Stimulated activated CD4-positive, alpha-beta T cell treated with anti-CD3 and anti-CD28 coated beads, Interleukin-15, amount 100 ng/mL, for 24 hours (primary cell): ENCODE measurements at places on chromosomes 3 and 15.

GRCh38 chr15:77983708-77984445 is 93.6 kb downstream of the TBC1D2B start:
- no peak for DNase-seq

- no peak for DNase-seq
Measured at GRCh38 chr15:63532307-63532744, 27.9 kb downstream of the USP3 start.

- DNase-seq, result no peak
Measured at GRCh38 chr3:13767896-13768295, 112.0 kb downstream of the WNT7A start.

DNA sequence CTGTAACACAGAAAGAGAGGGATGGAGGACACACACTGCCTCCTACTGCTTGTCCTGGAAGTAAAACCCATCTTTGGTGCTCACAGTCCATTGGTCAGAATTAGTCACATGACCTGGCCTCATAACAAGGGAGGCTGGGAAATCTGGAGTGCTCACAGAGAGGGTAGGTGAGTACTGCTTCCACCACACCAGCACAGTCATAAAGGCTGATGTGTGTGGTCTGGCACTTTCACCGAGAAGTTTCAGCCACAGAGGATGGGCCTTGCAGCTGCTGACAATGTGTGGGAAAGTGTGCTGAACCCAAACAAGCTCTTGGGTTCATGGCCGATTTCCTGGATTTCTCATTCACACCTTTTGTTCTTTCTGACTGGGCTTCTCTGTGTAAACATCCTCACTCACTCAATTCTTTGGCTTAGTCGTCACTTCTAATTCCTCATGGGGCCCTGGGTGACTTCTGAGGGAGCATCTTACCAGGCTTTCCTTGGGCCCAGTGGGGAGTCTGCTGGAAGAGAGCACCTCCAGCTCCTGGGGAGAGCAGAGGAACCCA is 100.7 kb downstream of the ASB7 start:
- DNase-seq, result peak; percentile 59

- DNase-seq, result no peak
Measured at GRCh38 chr15:73940061-73940981, 14.1 kb downstream of the LOXL1 start.

DNA sequence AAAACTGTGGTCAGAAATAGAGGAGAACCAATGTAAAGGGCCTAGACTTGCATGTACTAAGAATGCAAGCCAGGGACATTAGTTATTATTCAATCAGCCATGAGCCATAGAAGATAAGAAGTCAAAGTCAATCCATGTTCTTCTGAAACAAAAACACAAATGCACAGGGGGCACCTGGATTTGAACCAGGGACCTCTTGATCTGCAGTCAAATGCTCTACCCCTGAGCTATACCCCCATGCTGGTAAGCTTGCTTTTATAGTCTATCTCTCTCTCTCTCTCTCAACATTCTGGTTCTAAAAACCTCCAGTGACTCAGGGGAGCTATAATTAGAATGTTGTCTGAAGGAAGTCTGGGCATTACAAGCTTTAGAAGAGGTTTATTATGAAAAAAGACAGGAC is 85.6 kb upstream of the ACP3 start:
- no peak for DNase-seq

- no peak for DNase-seq
Measured at GRCh38 chr15:55742927-55743728, at the start of gene PRTG. Gene PRTG, minus strand, starts transcription at chr15:55743152. Its CDS starts 221 bp downstream, at chr15:55742931.

DNA sequence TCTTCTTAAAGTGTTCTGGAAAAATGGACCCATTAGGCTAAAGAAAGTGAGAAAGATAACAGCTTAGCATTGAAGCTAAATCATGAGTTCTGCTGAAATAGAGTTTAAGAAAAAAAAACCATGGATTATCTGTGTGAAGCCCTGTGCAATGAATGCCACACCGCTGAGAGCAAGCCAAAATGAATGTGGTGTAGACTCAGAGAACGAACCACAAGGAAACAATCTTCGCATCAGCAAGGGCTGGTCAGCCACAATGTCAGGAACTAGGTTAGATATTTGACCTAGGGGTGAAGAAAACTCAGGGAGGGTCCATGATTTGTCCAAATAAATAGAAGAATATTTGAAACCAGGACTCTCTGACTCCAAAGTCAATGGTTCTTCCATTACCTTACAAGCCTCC is 91.4 kb upstream of the MEX3B start:
- no peak for DNase-seq

DNA sequence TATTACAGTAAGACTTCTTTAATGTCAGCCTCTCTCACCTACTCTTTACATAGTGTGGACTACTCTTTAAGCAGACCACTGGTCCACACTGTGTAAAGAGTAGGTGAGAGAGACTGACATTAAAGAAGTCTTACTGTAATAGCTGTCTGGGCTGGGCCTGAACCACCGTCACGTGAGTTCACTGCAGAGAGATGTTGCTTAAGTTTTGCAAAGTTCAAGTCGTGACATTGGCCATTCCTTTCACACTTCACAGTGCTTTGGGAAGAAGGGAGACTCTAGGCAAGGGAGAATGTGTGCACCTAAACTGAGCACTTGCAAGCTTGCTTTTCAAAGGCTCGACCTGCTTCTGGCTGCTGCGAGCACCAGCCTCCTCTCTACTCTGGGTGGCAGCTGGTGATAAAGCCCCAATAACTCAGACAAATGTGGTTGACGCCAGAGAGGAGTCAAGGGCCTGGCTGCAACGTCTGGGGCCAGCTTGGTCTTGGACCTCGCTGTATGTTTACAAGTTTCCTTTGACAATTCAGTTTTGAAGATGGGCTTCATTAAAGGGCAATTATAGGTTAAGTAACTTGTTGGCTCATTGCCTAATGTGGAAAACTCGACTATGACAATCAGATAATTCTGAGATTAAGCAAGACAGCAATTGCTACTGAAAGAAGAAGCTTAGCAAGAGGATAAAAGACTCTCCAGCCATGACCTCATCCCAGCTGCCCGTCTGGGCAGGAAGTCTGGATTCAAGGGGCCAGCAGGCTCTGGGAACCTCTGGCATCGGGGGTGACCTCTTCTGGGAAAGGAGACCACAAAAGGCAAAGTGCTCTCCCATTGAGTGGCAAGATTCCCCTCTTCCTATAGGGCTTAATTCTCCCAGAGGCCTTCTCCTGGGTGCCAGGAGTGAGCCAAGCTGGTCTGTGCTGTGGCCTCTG is 242.1 kb upstream of the TLE3 start:
- DNase-seq, result no peak

GRCh38 chr3:127565711-127566110 is 24.8 kb downstream of the TPRA1 start:
- DNase-seq, result no peak

- peak; percentile 6 for DNase-seq
Measured at GRCh38 chr3:2099028-2099671, 484 bp downstream of the CNTN4 start.

DNA sequence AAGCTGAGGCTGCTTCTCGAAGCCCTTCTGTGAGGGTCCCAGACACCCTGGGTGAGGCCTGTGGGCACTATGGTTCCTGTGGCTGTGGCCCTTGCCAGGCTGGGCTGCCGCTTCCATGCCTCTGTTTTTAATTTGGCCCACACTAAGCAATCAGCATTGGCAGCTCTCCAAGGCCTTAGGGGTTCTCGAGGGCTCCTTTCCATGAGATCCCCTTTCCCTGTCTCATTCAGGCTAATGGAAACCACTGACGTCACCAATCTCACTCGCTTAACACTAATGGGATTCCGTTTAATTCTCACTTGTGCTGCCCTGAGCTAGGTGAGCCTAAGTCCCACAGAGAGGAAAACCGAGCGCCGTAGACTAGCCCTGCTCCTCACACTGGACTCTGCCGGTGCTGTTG is 60.2 kb upstream of the RAB6B start:
- no peak for DNase-seq

GRCh38 chr3:8313560-8314267 is 187.9 kb upstream of the LMCD1 start:
- no peak for DNase-seq

- DNase-seq, result no peak
Measured at GRCh38 chr3:134339331-134339730, 34.9 kb downstream of the AMOTL2 start.

DNA sequence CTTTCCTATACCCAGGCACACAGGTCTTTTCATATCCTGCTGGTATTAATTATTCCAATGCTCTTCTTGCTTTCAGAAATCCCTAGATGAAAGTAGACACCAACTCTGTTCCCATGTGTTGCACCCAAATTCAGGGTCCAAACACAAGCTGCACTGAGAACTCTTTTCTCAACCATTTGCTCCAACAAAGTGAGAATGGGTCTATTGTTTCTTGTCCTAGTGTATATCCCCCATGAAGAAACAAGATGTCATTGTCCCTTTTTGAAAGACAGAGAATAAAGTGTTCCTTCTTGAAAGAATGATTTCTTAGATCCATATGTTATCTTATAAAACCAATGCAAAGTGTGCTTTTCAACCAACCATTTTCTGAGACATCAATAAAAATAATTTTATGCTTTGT is 353.7 kb downstream of the CNTN6 start:
- no peak for DNase-seq

DNA sequence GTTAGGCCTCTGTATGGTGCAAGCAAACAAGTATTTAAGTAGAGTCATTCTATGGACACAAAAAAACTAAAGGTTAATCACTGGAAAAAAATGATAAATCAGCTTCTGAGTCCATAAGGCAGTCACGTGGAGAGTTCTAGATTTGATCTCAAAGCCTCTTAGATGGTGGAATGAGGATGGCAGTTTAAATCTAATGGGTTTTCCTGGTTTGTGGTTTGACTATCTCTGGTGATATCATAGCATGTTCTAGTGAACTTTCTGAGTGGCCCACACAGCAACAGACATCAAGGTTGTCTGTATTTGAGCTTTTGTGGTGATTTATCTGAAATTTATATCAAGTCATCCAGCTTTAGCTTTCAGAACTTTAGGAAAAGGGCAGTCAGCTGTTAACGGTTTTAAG is 52.4 kb downstream of the ILDR1 start:
- no peak for DNase-seq

DNA sequence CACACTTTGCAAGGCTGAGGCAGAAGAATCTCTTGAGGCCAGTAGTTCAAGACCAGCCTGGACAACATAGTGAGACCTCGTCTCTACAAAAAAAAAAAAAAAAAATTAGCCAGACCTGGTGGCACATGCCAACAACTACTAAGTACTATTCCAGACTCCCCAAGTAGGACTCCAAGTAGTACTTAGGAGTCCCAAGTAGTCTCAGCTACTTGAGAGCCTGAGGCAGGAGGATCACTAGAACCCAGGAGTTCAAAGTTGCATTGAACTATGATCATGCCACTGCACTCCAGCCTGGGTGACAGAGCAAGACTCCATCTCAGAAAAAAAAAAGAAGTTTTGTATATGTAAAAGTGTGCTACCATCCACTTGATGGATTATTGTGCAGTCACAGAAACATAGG is 486.6 kb downstream of the SOX2 start:
- no peak for DNase-seq

DNA sequence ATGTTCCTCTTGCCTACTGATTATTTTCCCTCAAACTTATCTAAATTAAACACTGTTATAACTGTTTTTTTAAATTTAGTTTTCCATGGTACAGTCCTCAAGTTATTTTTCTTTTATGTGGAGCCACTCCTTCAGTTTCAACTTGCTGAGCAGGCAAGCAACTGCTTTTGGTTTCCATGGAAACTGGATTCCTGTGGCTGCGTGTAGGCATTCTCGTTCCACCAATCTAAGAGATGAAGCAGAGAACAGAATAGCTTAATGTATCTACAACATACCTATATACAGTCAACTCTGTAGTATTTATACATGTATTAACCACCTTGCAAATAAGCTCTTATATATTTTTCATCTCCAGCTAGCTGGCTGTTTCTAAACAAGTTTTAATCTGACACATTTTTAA is 25.8 kb upstream of the ANXA2 start:
- peak; percentile 9 for DNase-seq

- no peak for DNase-seq
Measured at GRCh38 chr15:92502336-92502735, 108.7 kb downstream of the ST8SIA2 start.

GRCh38 chr15:63256433-63257274 is 20.8 kb upstream of the APH1B start:
- DNase-seq, result no peak

GRCh38 chr3:513301-513700 is 316.7 kb downstream of the CHL1 start:
- DNase-seq, result no peak

DNA sequence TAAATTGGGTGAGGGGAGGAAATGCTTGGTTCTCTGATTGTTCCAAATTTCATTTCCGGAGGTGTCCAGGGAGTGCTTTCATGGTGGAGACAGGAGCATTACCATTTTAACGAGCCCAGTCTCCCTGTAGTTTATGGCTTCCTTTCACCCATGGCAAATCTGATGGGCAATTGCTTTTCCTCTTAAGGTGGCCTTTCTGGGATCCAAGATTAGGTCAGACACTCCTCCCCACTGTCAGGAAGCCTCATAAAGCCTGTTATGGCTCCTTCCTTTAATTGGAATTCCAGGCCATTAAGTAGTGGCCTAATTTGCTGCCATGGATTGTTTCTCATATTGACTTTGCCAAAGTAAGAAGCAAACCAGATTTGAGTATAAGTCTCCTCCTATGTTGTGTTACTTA is 157.8 kb downstream of the PDCD6IP start:
- DNase-seq, result no peak

DNA sequence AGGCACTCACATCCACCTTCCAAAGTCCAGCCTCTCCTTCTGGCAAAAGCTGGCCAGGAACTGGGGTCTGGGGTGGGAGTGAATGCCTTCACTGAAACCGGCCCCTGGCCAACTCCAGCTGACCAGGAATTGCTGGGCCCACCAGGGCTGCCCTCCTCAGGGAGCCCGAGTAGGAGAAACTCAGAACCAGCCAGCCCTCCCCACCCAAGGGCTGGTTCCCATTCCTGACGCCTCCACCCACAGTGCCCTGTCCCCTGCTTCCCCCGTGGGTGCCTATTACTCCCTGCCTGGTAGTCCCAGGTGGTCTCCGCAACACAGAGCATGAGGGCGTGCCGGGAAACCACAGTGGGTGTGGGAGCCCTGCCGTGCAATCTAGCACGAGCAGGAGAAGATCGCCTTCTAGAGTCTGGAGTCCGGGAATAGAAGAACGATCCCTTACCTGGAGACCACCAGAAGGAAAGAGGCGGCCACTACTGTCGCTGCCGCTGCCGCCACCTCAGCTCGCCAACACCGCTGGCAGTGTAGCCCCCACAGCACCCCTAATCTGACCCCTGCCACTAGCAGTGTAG is 178.8 kb downstream of the POTEB3 start:
- no peak for DNase-seq

- no peak for DNase-seq
Measured at GRCh38 chr3:23659840-23660430, 145.8 kb upstream of the UBE2E1 start.

DNA sequence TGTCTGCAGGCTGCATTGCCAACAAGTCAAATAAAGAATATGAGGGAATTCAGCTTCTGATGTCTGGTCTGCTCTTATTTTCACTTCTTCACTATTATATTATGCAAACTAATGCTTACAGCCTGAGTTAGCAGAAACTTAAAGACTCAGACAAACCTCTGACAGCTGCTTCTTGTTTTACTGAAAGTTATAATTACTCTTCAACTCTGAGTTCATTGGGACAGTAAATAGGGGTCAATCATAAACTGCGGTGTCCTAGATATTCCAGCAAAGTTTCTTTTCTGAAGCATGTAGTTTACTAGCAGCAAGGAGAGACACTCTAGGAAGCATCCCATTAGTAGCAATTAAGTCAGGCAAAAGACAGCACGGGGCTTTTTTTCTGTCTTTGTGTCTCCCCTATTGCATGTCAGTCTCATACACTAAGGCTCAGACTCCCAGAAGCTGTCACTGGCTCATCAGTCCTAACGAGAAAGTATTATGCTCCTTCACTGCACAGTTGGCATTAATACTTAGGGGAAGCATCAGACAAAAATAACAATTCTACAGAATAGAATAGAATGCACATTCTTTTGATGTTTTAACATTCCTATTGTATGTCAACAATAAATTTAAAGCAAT is 1060.8 kb downstream of the ROBO1 start:
- DNase-seq, result no peak
